ENCODE measurements at places on chromosomes 7 and 10.

DNA sequence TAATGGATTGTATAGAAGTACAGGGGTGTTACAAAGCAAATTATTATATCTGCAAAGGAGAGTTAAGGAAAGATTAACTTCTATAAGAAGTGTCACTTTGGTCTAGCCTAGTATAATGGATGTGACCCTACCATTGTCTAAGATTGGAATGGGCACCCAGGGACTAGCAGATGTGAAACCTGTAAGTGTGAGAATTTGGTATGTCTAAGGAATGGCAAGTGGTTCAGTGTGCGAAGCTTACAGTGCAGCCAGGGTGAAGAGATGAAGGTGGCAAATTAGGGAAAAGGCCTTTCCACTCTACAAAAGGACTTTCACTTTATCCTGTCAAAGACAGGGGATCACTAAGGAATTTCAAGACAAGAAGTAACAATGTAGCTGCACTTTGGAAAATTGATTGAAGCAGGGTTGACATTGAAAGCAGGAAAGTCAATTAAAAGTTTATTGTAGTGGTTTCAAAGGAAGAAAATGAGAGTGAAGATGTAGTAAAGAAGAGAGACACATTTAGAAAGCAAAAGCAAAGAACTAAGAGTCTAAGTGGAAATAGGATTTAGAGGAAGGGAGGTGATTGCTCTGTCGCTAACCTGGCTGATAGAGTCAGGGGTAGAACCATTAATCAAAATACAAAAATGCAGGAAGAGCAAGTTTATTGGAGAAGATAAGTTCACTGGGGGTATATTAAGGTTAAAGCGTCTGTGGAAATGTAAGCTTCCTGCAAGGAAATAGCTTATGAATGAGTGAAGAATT lies 47.4 kb downstream of the KCND2 start:
- no peak for DNase-seq

GRCh38 chr10:62377966-62378365 lies 3.8 kb downstream of the ZNF365 start:
- no peak for DNase-seq

DNA sequence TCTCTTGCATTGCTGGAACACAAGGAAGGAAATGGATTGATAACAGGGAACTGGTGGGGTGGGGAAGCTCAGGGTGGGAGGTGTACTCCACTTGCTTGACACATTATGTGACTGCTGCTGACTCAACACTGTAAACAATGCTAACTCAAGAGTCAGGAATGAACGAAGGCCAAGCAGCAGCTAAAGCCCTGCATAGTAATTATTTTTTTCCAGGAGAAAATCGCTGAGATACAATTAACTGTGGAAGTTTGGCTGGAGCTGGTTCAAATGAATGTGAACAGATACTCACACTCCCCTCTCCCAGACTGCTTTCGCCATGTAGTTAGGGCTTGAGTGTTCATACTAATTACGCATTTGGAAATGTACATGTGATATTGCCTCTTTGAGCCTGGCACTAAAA lies 170.9 kb upstream of the AOAH start:
- no peak for DNase-seq

GRCh38 chr7:101222275-101222830 lies 4.4 kb downstream of the ZNHIT1 start:
- no peak for DNase-seq

DNA sequence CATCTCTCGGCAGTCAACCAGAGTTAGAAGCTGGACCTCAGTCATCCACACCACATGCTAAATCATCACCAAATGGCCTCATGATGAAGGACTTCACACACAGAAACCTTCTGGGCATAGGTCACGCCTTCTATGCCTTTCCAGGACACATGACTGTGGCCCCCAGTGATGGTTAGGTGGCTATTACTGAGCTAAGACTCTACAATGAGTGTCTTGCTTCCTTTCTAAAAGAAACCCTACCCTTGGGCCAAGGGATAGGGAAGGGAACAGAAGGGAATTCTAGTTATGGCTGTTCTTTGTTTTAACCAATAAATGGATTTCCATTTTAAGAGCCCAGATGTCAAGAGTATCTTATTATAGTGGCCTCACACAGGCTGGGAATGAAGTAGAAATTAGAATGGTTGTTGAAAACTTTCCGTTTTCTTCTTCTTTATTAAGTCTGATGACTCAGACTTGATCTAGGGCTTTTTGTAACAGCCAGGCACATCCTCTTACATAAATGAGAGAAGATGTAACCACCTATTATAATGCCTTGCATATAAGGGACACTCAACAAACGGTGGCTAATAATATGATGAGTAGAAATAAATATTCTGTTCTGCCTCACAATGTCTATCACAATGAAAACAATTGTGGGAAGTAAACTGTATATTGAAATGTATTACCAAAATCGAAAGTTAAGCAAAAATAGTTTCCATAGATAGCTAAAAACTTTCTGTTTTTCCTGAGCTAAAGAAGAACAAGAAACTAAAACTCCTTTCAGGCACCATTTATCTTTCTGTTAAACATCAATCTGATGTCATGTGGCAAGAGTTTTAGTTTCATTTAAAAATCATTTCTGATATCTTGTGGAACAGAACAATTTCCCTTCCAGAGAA lies 62.5 kb upstream of the TOMM7 start:
- DNase-seq, result no peak
